Karpas-422 (cell line): ENCODE measurements at places on chromosomes 2 and 18.

- no peak for DNase-seq
Observed at GRCh38 chr18:5912566-5912965, 17.2 kb upstream of the TMEM200C start.

- DNase-seq, result no peak
Observed at GRCh38 chr2:234676109-234676782, 179.4 kb upstream of the ARL4C start.

DNA sequence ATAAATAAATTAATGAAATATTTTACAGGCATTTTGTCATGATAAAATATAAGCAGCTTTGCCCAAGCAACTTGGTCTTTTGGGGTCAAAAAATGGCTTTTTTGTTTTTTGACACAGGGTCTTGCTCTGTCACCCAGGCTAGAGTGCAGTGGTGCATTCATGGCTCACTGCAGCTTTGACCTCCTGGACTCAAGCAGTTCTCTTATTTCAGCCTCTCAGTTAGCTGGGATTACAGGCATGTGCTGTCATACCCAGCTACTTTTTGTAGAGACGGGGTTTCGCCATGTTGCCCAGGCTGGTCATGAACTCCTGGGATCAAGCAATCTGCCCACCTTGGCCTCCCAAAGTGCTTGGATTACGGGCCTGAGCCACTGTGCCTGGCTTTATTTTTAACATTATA lies 51.0 kb downstream of the ABI2 start:
- DNase-seq, result no peak

- peak; percentile 42 for DNase-seq
Observed at GRCh38 chr2:159939946-159940345, 122.5 kb downstream of the PLA2R1 start.

DNA sequence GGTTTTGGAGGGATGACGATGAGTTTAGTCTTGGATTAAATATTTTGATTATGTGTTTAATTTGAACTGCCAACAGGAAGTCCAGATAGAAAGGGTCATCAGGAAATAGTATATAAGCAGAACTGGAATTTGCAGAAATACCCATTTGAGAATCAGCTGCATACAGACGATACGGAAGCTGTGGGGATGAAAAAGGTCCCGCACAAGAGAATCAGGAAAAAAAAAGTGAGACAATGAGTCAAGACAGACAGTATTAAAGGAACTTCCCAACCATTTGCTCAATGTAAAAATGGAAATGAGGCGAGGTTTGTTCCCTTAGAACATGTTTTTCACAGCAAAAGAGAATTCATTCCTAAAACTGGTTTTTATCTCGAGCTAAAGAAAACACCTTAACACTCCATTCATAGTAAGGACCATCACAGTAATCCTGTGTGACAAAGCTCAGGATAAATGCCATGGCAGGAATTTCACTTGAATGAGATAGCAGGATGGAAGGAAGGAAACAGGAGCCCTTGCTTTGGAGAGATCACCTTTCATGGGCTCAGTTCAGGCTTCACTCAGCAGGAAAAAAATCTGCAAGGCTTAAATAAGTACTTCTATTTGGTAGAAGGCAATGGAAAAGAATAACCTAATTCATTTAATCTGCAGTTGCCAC lies 29.3 kb downstream of the BCL2 start:
- DNase-seq, result no peak

DNA sequence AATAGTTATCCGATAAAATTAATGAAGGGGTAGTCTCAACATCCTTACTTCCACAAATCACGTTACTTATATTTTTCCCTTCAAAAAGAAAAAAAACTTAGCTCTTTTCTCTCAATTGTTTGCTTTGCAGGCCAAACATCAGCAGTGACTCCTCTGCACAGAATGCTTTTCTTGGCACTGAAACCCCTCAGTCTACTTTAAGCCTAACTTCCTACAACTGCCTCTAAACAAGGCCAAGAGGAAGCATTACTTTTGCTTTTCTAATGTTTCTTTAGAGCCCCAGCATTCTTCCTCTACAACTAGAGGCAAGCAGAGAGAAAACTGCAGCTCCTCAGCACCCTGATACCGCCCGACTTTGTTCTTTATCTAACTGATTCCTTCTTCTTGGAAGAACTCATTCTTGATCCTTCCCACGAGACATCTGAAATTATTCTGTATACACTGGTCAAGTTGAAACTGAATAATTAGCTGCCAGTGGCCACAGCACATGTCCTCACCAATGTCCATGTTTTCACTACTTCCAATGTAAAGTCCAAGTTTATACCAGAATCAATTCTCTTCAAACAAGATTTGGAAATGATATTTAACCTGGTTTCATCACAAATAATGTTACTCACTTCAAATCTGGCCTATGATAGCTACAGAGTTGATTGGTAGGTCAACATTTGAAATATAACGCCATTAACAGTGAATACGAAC lies 55.3 kb downstream of the DTNB start:
- DNase-seq, result no peak

GRCh38 chr2:36611316-36611990 lies 13.5 kb upstream of the FEZ2 start:
- DNase-seq, result no peak

GRCh38 chr2:150046211-150046610 lies 441.3 kb downstream of the RND3 start:
- no peak for DNase-seq

DNA sequence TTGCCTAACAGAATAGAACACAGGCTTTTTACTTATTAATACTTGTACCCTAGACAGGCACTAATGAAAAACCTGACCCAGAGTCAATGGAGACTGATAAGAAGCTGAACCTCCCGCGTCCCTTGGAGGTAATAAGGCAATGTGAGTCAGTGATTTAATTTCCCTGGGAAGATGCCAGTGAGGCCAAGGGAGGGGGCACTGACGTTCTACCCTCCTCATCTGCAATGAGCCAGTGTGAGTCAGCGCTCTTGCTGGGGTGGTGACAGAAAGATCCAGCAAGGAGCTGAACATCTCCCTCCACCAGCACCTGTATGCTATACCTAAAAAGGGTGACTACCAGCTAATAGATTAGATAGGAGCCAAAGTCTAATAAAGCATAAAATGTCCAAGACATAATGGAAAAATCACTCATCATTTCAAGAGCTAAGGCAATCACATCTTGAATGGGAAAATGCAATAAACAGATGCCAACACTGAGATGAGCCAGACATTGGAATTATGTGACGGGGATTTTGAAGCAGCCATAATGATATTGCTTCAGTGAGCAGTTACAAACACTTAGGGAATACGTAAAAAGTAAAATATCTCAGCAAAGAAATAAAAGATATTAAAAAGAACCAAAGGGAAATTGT lies 116.9 kb downstream of the TPGS2 start:
- DNase-seq, result no peak

DNA sequence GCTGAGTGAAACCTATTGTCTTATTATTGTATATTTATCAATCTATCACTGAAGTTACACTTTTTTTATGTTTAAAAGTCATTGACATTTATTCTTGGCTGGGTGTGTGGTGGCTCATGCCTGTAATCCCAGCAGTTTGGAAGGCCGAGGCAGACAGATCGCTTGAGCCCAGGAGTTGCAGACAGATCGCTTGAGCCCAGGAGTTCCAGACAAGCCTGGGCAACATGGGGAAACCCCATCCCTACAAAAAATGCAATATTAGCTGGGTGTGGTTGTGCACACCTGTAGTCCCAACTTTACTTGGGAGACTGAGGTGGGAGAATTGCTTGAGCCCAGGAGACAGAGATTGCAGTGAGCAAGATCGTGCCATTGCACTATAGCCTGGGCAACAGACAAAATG lies 97.8 kb downstream of the EPC2 start:
- DNase-seq, result no peak

DNA sequence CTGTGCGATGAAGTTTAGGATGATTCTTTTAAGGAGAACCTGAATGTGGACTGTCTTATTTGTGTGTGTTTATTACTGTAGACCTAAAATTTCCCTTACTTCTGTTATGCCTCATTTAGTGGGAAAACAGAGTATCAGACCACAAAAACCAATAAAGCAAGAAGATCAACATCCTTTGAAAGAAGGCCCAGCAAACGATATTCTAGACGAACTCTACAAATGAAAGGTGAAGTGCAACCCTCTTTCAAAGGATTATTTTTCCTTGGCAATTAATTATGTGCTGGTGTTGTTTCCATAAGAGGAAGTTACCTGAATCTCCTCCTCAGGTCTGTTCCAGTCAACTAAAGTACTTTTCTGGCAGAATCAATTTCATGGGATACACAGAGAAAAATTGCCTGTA lies 78.6 kb downstream of the EPB41L5 start:
- DNase-seq, result no peak

DNA sequence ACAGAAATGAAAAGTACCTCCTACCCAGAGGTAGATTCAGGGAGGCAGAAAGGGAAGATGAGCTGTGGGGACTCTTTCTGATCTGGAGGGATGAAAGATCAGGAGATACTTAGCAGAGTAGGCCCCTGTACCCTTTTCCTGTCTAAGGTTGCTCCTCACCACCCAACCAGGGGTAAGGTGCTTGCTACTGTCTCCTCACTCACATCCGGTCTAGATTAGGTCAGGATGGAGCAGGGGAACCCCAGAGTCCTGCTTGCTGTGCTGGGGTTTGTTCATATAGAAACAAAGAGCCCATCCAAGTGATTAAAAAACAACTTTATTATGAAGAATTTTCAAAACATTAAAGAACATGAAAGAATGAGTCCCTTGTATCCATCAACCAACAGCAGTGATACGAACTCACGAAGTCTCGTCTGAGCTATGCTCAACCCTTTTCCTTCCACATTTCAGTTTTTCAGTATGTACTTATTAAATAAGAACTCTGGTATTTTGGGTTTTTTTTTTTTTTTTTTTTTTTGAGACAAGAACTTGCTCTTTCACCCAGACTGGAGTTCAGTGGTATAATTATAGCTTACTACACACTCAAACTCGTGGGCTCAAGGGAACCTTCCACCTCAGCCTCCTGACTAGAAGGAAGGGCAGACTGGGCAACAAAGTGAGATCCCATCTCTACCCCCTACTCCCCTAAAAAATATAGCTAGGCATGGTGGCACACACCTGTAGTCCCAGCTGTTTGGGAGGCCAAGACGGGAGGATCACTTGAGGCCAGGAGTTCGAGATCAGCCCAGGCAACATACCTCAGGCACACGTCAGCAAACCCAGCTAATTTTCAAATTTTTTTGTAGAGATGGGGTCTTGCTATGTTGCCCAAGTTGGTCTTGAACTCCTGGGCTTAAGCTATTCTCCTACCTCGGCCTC lies 28.5 kb upstream of the MCFD2 start:
- DNase-seq, result peak; percentile 49

GRCh38 chr18:57942493-57942892 lies 101.5 kb upstream of the NEDD4L start:
- DNase-seq, result no peak

DNA sequence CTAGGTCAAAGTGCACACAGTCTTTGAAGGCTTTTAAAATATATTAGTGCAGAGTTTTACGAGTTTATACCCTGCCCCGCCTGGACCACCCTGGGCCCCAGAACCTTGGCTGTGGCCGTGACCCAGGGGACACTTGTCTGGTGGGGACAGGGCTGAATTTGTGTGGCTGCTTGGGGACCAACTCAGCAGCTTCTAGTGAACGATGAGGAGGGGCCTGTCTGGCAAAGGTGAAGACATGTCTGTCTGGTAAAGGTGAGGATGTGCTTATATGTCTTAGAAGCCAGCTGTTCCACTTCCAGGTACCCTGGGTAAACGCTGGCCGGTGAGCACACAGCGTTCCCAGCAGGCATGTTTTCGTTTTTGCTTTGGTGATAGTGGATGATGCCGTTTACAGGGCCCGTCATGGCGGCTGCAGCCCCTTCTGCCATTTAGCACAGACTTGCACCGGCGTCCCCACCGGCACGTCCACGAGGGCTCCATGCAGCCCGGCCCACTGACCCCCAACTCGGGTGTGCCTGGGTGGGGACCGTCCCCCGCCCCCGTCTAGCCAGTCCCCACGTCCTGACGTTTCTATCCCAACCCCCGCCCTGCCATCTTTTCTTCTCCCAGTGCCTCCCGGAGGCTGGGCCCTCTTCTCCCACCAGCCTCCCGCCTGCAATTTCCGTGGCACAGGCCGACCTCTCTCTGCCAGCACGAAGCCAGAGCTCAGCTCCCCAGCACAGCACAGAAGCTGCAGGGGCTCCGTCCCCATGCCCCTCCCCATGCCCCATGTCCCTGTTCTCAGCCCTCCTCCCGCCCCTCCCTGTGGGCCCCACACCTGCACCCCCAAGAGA lies 67.8 kb downstream of the SLC66A2 start:
- DNase-seq, result no peak

GRCh38 chr2:113268621-113269360 lies 9.9 kb downstream of the PAX8 start:
- no peak for DNase-seq

GRCh38 chr2:85787282-85787980 lies 33.6 kb downstream of the ATOH8 start:
- DNase-seq, result no peak

DNA sequence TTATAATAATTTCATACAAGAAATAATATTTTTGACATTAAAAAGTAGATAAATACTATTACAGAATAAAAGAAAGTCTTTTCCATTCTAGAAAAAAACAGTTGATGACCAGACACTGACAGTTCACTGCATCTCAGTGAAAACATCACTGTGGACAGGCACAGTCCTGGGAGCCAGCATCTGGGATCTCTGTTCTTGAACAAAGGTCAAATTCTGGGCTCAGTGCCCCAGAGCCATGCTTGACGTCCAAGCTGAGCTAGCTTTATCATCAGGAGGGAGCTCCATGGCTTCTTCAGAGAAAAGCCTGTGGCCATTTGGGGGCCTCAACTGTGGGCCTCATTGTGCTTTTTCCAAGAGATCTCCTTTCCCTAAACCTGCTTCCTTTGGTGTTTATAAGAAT lies 86.1 kb upstream of the SRD5A2 start:
- DNase-seq, result no peak

DNA sequence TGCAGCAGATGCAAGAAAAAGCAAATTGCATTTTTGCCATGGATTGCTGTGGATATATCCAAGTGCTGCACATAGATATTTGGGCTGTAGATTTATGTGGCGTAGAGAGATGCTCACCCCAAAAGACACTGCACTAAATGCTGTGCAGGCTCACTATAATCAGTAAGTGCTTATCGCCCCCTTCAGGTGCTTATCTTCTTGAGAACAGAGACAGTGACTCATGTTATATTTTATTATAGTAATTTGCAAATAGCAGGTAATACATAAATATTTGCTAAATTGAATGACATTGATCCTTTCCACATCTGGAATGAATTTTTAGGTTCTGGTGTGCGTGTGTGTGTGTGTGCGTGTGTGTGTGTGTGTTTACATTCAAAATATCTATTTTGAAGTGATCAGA lies 36.8 kb upstream of the PLEKHM3 start:
- DNase-seq, result peak; percentile 81

DNA sequence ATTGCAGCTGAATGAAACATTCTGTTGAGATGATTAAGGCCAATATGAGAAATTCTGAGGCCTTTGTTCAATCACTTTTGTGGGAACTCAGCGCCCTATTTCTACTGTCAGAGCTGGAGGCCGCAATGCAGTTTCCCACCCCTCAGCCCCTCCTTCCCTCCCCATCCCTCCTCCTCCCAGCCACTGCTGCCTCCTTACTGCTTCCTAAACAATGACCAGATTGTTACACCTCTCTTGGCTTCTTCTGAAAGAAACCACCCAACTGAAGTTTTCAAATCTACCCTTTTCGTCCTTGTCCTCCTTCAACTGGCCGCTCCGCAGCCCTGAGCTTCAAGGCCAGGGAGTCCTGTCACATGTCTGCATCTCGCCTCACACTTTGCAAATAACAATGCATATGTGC lies 36.7 kb upstream of the MAPK4 start:
- DNase-seq, result no peak

GRCh38 chr18:51191128-51191717 lies 6.3 kb downstream of the MEX3C start:
- DNase-seq, result peak; percentile 52
